ENCODE measurements at places on chromosomes 2 and 18.

- DNase-seq: no peak
Observed at GRCh38 chr2:69554981-69555380, 88.6 kb downstream of the AAK1 start.

GRCh38 chr18:75192899-75193298, 16.0 kb downstream of the PTGR3 start:
- no peak for DNase-seq

GRCh38 chr2:195656161-195656858, 716 bp upstream of the SLC39A10 start:
- DNase-seq: no peak

DNA sequence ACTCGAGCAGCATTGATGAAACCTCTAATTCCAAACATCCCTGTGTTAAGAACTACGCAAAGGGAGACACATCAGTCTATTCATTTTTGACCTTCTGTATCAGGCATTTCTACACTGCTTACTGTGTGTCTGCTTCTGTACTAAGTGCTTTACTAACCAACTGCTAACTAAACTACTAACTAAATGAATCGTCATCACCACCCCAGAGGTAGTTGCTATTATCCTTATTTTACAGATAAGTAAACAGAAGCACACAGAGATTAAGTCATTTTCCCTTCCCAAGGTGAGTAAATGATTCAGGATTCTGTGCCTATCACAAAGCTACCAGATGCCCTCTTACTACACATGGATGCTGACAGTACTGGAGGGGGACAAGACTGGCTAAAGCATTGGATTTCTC, 284.1 kb downstream of the AGPS start:
- DNase-seq: no peak

DNA sequence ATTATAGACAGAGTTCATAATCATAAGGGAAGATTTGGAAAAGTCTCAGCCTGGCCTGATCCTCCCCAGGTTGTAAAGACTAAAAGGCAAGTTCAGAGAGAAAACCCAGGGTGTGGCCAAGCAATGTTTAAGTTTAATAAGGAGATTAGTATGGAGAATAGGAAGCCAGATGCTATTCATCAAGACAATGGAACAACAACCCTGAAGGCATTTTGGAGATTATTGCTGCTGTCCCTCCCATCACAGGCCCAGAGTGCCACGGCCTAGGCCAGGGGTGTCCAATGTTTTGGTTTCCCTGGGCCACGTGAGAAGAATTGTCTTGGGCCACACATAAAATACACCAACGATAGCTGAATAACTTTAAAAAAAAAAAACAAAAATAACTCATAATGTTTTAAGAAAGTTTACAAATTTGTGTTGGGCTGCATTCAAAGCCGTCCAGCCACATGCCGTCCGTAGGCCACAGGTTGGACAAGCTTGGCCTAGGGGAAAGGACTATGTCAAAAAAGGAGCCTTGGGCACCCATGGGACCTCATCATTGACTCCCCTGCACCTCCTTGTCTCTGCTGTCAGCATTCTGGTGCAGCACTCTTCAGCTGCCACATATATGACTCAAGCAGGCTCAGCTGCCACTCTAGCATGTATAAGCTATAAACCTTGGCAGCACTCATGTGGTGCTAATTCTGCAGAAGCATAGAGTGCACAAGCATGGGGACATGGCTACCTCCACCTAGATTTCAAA, 20.8 kb downstream of the DPP4 start:
- DNase-seq: no peak

All from dorsolateral prefrontal cortex (tissue), 122 donors.